Myometrial cell (primary cell): ENCODE measurements at places on chromosomes 3 and 15. TPM values are rescaled to one million over a fixed set of nuclear protein-coding genes. Genes with fewer than 3 reads are reported as not detected.

Gene GOLGA8J
- total RNA-seq: not detected in 2 replicates

Gene CNOT10
- total RNA-seq: 16.4 and 20.4 TPM in 2 replicates

Gene ADGRG7
- total RNA-seq: not detected in 2 replicates

Gene XYLB
- total RNA-seq: 2.0 and 3.2 TPM in 2 replicates
